CD4-positive, alpha-beta memory T cell (primary cell): ENCODE measurements at places on chromosomes 6 and 20.

GRCh38 chr6:21309807-21310221, 283.7 kb upstream of the SOX4 start:
- no peak for DNase-seq

DNA sequence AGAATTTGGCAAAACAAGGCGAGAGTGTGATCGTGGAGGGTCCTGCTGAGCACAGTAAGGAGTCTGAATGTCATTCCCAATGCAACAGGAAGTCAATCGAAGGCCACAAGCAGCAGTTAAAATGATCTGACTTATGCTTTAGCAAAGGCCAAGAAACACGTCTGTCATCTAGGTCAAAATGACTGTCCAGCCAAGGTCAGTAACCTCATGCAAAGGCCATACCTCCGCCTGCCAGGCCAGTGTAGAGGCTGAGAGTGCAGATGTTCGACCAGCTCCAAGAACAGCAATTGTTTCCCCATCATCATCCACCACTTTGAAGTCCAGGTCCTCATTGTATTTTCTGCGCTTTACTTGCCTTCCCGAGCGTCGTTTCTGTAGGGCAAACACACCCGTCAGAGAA, 105.6 kb downstream of the CHD6 start:
- no peak for DNase-seq

- DNase-seq: no peak
Observed at GRCh38 chr6:45808042-45808645, 207.5 kb downstream of the CLIC5 start.

DNA sequence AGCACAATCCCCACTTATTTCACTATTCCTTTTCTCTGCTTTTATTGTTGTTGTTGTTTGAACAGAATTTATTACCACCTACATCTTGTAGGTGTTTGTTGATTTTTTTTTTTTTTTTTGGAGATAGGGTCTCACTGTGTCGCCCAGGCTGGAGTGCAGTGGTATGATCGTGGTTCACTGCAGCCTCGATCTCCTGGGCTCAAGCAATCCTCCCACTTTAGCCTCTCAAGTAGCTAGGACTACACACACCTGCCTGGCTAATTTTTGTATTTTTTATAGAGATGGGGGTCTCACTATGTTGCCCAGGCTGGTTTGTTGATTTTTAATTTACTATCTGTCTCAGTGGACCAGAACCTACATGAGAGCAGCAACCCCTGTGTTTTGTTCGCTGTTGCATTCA, 3.6 kb downstream of the ZSCAN12 start:
- no peak for DNase-seq

GRCh38 chr6:36777801-36778200, 61.4 kb downstream of the CPNE5 start:
- DNase-seq: no peak

- DNase-seq: no peak
Observed at GRCh38 chr6:16337295-16337975, 99.0 kb downstream of the GMPR start.

GRCh38 chr6:107697682-107698081, 126.4 kb downstream of the SCML4 start:
- DNase-seq: no peak

- DNase-seq: no peak
Observed at GRCh38 chr6:17962436-17963031, 24.9 kb downstream of the KIF13A start.

DNA sequence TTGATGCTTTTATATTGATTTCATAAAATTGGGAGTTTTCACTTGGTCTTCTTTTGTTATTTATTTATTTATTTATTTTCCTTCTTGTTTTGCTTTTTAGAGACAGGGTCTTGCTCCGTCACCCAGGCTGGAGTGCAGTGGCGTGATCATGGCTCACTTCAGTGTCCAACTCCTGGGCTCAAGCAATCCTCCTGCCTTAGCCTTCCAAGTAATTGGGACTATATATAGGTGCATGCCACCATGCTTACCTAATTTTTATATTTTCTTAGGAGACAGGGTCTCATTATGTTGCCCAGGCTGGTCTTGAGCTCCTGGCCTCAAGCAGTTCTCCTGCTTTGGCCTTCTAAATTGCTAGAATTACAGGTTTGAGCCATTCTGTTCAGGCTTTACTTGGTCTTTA, 38.3 kb upstream of the MYLK2 start:
- no peak for DNase-seq

DNA sequence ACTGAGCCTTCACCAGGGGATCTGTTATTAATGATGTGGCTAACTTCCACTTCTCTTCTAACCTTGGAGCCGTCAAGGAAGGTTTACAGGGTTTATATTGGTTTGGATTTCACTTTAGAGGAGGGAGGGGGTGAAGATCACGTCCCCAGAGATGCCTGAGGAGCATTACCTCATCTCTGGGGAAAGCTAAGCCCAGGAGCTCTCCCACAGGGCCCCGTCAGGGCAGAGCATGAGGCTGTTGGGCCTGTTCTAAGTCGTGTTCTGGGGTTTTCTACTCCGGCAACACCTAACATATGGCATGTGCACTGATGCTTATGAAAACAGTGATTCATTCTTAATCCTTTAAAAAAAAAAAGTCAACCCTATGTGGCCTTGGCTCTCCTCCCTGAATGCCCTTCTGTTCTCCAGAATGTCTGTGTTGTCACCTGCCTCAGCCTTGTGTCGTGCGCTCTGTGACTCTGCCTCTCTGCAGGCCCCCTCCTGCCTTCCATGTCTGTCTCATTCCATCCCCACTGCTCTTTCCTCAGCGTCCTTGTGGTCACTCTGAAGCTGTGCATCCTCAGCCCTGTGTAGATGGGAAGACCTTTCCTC, 97.4 kb upstream of the JARID2 start:
- DNase-seq: no peak

GRCh38 chr6:39263303-39264037, 34.2 kb upstream of the KCNK5 start:
- no peak for DNase-seq

DNA sequence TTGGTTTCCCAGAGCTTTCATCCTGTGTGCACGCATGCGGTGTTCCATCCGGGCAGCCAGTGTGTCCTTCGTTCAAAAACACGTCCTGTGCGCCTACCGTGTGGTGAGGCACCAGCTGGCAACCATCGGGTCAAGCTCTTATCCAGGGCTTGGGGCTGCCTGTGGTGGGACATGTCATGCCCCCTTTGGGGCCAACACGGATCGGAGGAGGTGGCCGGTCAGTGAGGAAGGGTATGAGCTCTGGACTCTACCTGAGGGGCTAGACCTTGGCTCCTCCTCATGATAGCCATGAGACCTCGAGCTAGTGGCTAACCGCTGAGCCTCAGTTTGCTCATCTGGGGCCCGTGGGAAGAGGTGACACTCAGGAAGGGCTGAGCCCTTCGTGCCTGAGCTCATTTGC, 158.5 kb upstream of the PMEPA1 start:
- no peak for DNase-seq

- no peak for DNase-seq
Observed at GRCh38 chr6:107533415-107534059, 43.6 kb downstream of the SOBP start.

DNA sequence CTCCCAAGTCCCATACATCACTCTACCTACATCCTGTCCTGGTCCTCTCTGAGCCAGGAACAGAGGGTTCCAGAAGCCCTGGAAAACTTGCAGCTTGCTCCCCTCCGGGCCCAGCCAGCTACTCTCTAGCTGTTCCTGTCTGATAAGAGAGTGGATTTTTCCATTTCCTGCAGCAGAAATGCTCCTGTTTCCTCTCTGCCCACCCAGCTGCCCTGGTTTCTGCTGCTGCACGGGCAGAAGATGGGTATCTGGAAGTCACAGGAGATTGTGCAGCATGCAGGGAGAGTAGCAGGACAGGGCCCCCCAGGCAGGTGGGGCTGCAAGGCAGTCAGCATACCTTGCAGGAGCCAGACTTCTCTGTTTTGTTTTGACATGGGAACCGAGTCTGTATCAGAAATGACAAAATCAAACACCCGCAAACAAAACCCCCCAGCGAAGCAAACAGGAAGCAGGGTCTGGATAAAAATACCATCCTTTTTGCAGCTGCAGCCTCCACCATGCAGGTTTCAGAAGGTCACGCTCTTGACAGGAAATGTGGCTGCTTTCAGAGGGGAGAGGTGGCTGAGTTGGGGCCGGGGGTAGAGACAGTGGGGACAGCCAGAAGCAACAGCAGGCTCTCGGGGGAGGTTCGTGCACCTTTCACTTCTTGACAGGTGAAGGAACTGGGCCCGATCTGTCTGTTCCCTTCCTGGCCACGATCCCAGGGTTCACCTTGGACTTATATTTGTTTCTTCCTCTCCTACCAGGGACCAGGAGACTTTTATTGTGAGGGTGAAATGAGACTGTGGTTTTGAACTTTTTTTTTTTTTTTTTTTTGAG, 50.8 kb upstream of the FAM83D start:
- peak; percentile 82 for DNase-seq

DNA sequence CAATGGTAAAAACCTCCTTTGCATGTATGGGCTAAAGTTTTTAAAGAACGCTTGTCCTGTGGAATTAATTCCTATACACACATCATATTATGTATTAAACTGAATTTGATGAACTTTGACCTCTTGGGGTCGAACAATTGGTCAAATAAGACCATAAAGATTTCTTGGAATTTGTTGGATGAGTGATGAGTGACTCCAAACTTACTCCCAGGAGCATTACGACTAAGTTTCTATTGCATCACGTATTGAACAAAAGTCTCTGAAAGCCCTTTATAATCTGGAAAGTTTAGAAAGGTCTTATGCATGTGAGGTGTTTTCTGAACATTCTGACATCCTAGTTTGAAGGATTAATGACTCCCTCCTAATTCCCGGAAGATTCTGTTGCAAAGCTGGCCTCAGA, 126.9 kb upstream of the BMP5 start:
- DNase-seq: no peak

- DNase-seq: no peak
Observed at GRCh38 chr6:4883298-4883697, 107.1 kb downstream of the CDYL start.

GRCh38 chr20:42193119-42193518, 574.9 kb upstream of the CHD6 start:
- DNase-seq: no peak

GRCh38 chr6:17390276-17390675, 3.1 kb upstream of the CAP2 start:
- no peak for DNase-seq

- no peak for DNase-seq
Observed at GRCh38 chr6:33745548-33745947, 1.2 kb downstream of the IP6K3 start.

DNA sequence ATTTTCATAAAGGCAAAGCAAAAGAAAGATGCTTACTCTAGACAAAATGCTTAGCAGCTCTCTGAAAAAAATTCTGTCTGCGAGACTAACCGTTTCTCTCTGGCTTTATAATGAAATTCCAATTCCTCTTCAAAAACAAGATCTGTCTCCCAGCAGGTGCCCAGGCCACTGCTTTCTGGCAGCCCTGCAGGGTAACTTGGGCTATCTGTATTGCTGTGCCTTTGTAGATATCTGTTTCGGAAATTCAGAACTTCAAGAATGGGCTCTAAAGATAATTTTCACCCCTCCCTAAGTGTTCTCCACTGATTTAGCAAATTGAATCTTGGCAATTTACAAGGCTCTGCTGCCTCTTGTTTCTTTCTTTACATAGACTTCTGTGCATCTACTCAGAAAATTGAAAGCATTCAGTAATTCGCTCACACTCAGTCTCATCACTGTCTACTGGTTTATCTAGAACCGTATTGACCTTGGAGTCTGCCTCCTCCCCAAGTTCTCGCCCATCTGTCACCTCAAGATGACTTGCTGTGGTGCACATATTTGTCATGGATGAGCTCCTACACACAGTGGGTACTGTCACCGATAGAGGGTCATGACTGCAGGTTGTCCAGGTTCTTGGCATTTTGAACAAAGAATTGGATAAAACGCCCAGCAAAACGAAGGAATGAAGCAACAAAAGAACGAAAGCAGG, 26.4 kb upstream of the FABP7 start:
- no peak for DNase-seq

DNA sequence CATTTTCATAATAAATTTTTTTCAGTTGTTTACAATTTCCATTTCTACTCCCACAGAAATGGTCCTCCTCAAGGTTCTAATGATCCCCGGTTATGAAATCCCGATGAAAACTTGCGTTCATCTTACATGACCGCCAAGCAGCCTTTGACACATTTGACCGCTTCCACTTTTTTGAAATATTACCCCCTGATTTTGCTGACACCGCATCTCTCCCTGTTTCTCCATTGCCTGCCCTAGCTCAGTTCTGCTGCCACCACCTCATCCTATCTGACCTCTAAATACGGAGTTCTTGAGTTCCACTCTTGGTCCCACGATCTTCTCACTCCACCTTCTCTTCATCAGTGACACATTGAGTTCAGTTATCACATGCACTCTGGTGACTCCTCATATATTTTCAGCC, 74.1 kb downstream of the SLC35B3 start:
- DNase-seq: no peak

- no peak for DNase-seq
Observed at GRCh38 chr6:13370623-13371022, 42.3 kb upstream of the TBC1D7 start.

- no peak for DNase-seq
Observed at GRCh38 chr6:31076611-31077010, 35.8 kb downstream of the C6orf15 start.

GRCh38 chr6:81145506-81145905, 607.0 kb downstream of the TENT5A start:
- DNase-seq: no peak

GRCh38 chr6:21914121-21914973, 320.8 kb downstream of the SOX4 start:
- no peak for DNase-seq

DNA sequence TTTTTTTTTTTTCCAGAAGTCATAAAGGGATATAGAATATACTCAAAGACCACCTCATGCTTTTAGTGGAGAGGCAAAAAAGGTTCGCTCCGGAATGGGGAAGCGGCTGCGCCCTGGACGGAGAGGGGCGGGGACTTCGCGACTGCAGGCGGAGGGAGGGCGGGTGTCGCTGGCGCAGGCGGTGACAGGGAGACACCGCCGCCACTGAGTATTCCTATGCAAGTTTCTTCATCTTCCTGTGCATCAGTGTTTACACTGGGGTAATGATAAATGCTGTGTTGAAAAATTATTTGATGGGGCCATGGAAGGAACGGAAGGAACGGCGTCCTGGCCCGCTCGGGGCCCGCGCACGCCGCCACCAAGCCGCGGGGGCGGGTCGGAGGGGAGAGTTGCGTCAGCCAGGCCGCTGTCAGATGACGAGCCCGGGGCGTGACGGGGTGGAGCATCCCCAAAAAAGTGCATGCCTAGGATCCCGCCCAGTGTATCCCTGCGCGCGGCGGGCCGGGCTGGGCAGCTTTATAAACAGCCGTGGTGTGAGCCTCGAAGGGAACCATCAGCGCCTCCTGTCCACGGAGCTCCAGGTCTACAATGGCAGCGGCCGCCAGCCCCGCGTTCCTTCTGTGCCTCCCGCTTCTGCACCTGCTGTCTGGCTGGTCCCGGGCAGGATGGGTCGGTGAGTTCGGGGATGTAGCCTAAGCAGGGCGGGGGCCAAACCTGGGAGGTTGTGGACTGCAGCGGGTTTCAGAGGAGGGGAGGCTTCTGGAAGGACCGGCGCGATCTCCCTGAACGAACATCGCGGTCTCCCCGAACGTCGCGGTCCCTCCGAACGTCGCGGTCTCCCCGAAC, at the start of gene ULBP1:
TSS of gene ULBP1 (plus strand) at position 482 of the 846 bp plus-strand sequence. CDS start at position 589, 107 bp downstream.
- peak; percentile 64 for DNase-seq

GRCh38 chr6:167090171-167090570, 32.7 kb upstream of the CCR6 start:
- DNase-seq: no peak
